ENCODE measurements at places on chromosomes 11 and 22.

DNA sequence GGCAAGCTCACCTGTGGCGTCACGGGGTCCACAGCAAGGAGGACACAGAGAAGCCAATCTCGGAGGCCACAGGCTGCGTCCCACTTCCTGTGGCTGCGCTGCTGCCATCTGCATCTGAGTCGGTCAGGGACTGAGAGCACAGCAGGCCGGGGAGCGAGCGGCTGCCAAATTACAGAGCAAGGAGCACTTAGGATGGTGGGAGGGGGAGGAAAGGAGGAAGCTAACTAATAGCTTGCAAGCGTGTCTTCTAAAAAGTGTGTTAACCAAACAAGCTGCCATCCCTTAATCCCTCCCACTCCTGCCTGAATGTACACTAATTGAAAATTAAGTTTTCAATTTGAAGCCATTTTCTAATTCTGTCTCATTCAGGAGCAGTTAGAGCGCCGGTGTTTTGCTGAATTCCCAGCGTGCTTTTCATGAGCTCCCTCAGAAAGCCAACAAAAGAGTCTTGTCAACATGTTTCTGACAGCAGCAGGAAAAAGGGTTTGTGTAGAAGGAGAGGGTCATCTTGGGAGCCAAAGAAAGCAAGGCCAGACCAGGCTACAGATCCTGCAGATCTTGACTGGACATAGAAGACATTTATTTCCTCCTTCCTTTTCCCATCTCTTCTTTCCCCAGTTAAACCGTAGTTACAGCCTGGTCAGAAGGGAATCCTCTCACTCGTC lies 42.4 kb upstream of the API5 start:
- H3K36me3 ChIP-seq, result no peaks in the 10 kb centered on the region
- no peak overlapping the region for H3K4me3 ChIP-seq
- no peak for DNase-seq
- H3K27ac ChIP-seq, result no peak overlapping the region
- H3K27me3 ChIP-seq, result no peaks in the 10 kb centered on the region

DNA sequence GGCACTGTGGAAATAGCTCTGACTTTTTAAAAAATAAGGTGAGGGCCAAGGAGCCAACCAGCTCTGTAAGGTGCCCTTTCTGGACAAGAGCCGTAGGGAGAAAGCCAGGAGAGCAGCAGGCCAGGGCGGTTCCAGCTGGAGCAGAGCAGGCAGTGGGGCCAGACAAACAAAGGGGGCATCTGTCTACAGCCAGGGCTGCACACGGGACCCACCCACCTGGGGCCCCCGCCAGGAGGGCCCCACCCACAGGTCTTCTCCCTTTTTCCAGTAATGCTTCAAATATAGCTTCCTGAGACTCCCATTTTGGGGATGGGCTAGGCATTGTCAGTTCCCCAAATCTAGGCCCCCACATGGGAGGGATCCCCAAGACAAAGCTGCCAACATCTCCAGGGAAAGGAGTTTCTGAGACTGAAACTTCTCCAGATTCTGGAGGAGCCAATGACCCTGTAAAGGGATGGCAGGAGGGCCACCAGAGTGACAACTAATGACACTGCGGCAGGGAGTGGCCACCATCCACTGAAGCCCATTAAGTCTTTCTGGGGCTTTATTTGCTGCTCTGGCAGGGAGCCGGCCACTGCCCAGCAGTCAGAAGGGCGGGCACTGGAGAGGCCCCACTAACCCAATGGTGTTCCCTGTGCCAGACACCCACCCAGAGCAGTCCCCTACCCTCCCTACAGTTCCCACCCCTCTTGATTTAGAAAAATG lies 1.9 kb downstream of the ZFTA start:
- DNase-seq, result peak; percentile 36
- H3K36me3 ChIP-seq, result no peaks in the 10 kb centered on the region
- no peaks in the 10 kb centered on the region for H3K27me3 ChIP-seq

- no peaks in the 10 kb centered on the region for H3K36me3 ChIP-seq
- no peaks in the 10 kb centered on the region for H3K4me1 ChIP-seq
- DNase-seq, result no peak
Observed at GRCh38 chr22:47748271-47748670, 985.8 kb downstream of the TBC1D22A start.

GRCh38 chr11:96101146-96101545 lies 177.2 kb upstream of the MTMR2 start:
- H3K27ac ChIP-seq, result no peak overlapping the region
- no peaks in the 10 kb centered on the region for H3K4me1 ChIP-seq
- H3K27me3 ChIP-seq, result no peaks in the 10 kb centered on the region
- no peak for DNase-seq

- no peak for DNase-seq
- no peaks in the 10 kb centered on the region for H3K4me1 ChIP-seq
- H3K27ac ChIP-seq, result no peak overlapping the region
- no peaks in the 10 kb centered on the region for H3K36me3 ChIP-seq
Observed at GRCh38 chr11:11471201-11471600, 118.2 kb upstream of the CSNK2A3 start.

GRCh38 chr11:20669820-20670684 lies 666 bp downstream of the NELL1 start:
- DNase-seq, result no peak
- H3K27ac ChIP-seq, result no peak overlapping the region
- peaks cover 12% of the 10 kb centered on the region for H3K4me1 ChIP-seq

- H3K27me3 ChIP-seq, result no peaks in the 10 kb centered on the region
- H3K36me3 ChIP-seq, result no peaks in the 10 kb centered on the region
- H3K4me1 ChIP-seq, result no peaks in the 10 kb centered on the region
- H3K27ac ChIP-seq, result no peak overlapping the region
Observed at GRCh38 chr11:111549869-111550203, 9.3 kb downstream of the LAYN start.

- H3K4me3 ChIP-seq, result no peak overlapping the region
- peaks cover 9% of the 10 kb centered on the region for H3K4me1 ChIP-seq
- H3K27me3 ChIP-seq, result no peaks in the 10 kb centered on the region
Observed at GRCh38 chr11:65862941-65863888, 3.0 kb downstream of the MUS81 start.

DNA sequence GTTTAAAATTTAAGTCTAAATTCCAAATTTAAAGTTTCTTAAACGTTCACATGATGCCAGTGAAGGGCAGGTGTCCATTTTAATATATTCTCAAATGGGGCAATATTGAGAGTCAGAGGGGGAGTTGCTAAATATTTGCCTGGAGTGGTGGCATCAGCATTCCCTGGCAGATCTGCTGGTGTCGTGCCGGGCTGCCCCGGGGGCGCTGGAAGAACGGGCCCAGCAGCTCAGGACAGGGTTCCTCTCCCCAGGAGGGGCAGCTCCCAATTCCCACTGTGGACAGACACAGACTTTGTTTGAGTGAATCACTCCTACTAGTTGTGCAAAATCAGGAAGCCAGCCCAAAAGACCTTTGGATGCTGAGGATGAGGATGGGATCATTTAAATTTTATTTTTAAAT lies 468.7 kb upstream of the B3GAT1 start:
- no peak overlapping the region for H3K27ac ChIP-seq
- no peak for DNase-seq
- no peaks in the 10 kb centered on the region for H3K4me1 ChIP-seq
- no peaks in the 10 kb centered on the region for H3K36me3 ChIP-seq

GRCh38 chr22:46931881-46932280 lies 169.4 kb downstream of the TBC1D22A start:
- H3K36me3 ChIP-seq, result peaks cover 3% of the 10 kb centered on the region
- no peak overlapping the region for H3K27ac ChIP-seq

DNA sequence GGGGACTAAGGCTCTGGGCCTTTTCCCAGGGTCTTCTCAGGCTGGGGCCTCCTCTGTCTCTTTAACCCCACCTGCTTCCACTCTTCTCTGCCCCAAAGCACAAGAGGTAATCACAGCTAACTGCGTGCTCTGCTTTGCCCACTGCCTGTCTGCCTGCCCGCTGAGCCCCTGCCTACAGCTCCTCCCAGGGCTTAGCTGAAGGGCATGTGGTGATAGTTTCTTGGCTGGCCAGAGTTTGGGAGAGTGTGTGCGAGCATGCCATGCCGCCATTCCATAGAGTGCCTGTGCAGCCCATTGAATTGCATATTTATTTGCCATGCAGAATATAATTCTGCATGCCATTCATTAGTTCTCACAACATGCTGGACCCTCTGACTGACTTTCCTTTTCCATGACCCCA lies 32.5 kb downstream of the PHLDB1 start:
- H3K36me3 ChIP-seq, result no peaks in the 10 kb centered on the region
- no peak for DNase-seq
- no peak overlapping the region for H3K27ac ChIP-seq

GRCh38 chr22:49586244-49586748 lies 241.4 kb downstream of the BRD1 start:
- DNase-seq, result no peak
- H3K27ac ChIP-seq, result no peak overlapping the region
- H3K36me3 ChIP-seq, result no peaks in the 10 kb centered on the region
- H3K4me1 ChIP-seq, result no peaks in the 10 kb centered on the region
- no peak overlapping the region for H3K4me3 ChIP-seq
- no peaks in the 10 kb centered on the region for H3K27me3 ChIP-seq

DNA sequence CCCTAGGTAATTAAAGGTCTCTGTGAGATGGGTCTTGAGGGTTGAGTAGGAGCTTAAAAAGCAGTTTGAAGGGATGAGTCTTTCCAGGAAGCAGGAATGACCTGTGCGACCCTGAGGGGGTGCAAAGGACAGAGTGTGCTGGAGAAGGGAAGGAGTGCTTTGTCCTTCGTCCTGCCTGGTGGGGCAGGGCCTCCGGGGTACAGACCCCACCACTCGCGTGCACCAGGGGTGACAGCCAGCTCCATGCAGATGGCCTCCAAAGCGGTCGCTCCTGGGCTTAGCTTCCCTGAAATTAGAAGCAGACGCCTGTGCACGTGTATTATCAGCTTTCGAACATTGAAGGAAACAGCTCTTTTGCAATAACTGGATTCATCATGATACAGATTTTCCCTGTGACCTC lies 959.8 kb downstream of the BRD1 start:
- no peak overlapping the region for H3K4me3 ChIP-seq
- H3K4me1 ChIP-seq, result no peaks in the 10 kb centered on the region
- no peak for DNase-seq
- no peak overlapping the region for H3K27ac ChIP-seq
- H3K36me3 ChIP-seq, result no peaks in the 10 kb centered on the region

DNA sequence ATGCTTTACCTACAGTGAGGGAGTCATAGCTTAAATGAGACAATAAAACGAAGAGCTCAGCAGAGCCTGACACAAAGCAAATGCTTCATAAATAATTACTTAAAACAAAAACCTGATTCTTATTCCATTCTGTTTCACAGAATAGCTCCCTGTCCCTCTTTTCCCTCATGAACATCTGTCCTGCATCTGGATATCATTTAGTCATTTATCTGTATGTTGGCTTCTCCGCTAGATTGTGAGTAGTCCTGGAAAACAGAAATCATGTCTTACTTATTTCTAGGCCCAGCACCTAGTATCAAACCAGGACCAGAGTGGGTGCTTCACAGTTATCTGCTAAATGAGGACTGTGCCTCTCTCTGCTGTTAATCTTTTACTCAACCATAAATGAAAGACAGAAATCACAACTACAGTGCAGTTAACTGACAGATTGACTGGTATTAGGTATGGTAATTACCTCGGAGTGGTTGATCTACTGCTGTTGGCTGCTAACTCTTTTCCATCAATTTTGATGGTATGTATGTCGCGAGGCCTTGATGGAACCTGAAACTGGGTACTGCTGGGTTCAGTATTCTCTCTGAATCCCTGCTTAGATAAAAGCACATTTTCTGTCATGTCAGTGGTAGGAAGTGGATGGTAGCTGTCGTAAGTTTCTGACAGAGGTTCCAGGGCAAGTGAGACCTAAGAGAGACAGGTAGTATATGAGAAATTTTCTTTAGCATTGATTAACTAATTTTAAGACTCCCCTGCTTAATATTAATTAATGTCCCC lies 31.5 kb downstream of the C2CD3 start:
- no peaks in the 10 kb centered on the region for H3K4me1 ChIP-seq
- H3K27ac ChIP-seq, result no peak overlapping the region
- no peaks in the 10 kb centered on the region for H3K27me3 ChIP-seq
- DNase-seq, result no peak

DNA sequence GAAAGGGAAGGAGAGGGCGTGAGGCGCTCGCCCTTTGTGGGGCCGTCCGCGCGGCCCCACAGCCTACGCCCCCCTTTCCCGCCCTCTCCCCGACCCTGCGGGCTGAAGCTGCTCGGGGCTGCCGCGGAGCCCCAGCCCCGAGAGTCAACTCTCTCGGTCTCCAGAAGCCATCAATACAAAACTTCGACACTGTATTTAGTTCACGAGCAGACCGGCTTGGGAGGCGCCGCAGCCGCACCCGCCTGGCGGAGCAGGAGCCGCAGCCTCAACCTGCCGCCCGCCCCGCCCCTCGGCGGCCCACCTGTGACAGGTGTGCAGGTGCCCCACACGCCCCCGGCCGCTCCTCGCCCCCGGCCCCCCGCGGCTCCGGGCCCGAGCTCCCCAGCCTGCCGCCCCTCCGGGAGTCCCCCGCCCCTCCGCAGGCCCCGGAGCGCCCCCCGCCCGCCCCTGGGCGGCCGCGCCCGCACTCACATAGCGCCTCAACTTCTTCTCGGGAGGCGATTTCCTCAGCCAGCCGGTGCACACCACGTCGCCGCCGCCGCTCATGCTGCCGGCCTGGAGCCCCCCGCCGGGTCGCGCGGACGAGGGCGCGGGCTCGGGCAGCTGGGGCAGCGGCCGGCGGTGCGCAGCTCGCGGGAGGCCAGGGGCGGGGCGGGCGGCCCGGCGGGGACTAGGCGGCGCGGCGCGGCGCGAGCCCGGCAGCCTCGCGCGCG lies at the start of gene GAB2:
Gene GAB2 (minus strand): TSS at position 646 of the 713 bp plus-strand sequence. CDS start 100 bp downstream, at position 546.
- H3K27ac ChIP-seq, result peak within 1 kb of the TSS; percentile 92
- H3K4me3 ChIP-seq, result peak within 1 kb of the TSS; percentile 77
- peaks cover 17% of the 10 kb centered on the region for H3K4me1 ChIP-seq
- H3K27me3 ChIP-seq, result no peaks in the 10 kb centered on the region
- DNase-seq, result peak; percentile 51
- H3K36me3 ChIP-seq, result no peaks in the 10 kb centered on the region

DNA sequence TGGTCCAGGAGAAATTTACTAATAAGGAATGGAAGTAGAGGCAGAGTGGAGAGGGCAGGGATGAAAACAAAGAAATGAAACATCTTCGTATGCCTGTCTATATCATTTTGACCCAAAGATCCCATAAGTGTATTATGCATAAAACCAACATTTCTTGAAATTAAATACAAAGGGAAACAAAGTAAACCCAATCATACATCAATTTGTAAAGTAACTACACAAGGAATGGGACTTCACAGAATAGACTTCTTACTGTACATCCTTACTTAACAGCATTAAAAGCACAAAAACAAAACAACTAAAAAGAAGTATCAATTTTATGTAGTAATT lies 253.6 kb upstream of the CCDC179 start:
- H3K27ac ChIP-seq, result no peak overlapping the region
- H3K4me3 ChIP-seq, result no peak overlapping the region
- no peaks in the 10 kb centered on the region for H3K27me3 ChIP-seq
- no peaks in the 10 kb centered on the region for H3K36me3 ChIP-seq
- DNase-seq, result no peak

GRCh38 chr11:101528541-101528940 lies 55.3 kb downstream of the TRPC6 start:
- H3K27me3 ChIP-seq, result no peaks in the 10 kb centered on the region
- no peaks in the 10 kb centered on the region for H3K36me3 ChIP-seq
- no peak for DNase-seq

GRCh38 chr11:13949876-13950275 lies 12.6 kb upstream of the SPON1 start:
- DNase-seq, result no peak
- H3K4me1 ChIP-seq, result no peaks in the 10 kb centered on the region
- H3K36me3 ChIP-seq, result no peaks in the 10 kb centered on the region
- no peak overlapping the region for H3K27ac ChIP-seq
- no peaks in the 10 kb centered on the region for H3K27me3 ChIP-seq

Data from liver (tissue), 10 donors.